ENCODE measurements at places on chromosomes 1 and 21. TPM values are rescaled to one million over a fixed set of nuclear protein-coding genes. Genes with fewer than 3 reads are reported as not detected.

- DNase-seq: no peak
These were observed 653.6 kb upstream of the ADGRL4 start for GRCh38 chr1:79660129-79660528.

GRCh38 chr1:54681358-54681757, 34.3 kb upstream of the TTC4 start:
- DNase-seq: no peak

The FCRL4 gene
- polyA plus RNA-seq: not detected

- no peak for DNase-seq
These were observed 139.1 kb upstream of the ZNHIT6 start for GRCh38 chr1:85847356-85847755.

DNA sequence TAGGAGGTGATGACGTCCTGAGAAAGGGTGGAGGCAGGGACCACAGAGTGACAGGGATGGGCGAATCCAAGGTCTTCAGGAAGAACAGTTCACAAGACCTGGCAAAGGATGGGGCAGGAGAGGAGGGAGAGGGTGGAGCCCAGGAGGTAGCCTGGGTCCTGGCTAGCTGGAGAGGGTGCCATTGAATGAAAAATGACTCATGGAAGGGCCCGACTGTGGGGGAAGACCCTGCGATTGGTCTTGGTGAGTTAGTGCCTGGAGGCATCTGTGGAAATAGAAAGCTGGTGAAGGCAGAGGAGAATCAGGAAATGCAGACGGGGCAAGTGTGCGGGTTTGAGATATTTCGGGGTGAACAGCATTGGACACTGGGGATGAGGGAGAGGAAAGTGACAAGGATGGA, 60.3 kb upstream of the SLC45A1 start:
- no peak for DNase-seq

GRCh38 chr1:108067884-108068540, 103.0 kb upstream of the VAV3 start:
- no peak for DNase-seq

All from right lung (tissue), 10 donors.